AG08395 (cell line): ENCODE measurements at places on chromosomes 16 and 17.

- DNase-seq, result no peak
These were observed 93.4 kb upstream of the GSE1 start for GRCh38 chr16:85519540-85520231.

DNA sequence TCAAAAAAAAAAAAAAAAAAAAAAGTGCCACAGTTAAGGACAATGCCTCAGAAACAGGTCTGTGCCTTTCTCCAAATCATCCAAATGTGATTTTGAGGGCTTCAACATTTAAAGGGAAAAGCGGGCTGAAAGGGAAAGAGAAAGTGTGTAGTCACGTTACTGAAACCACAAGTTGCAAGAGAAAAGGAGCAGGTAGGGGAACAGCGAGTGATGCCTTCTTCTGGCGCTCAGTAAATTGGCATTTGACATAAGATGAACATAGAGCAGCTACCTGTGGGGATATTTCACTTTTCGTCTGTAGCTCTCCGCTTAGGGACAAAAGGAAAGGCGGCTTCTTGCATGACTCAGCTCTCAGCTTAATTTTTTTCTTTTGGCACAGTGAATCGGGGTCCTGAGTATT, 11.1 kb downstream of the CMTM2 start:
- no peak for DNase-seq

DNA sequence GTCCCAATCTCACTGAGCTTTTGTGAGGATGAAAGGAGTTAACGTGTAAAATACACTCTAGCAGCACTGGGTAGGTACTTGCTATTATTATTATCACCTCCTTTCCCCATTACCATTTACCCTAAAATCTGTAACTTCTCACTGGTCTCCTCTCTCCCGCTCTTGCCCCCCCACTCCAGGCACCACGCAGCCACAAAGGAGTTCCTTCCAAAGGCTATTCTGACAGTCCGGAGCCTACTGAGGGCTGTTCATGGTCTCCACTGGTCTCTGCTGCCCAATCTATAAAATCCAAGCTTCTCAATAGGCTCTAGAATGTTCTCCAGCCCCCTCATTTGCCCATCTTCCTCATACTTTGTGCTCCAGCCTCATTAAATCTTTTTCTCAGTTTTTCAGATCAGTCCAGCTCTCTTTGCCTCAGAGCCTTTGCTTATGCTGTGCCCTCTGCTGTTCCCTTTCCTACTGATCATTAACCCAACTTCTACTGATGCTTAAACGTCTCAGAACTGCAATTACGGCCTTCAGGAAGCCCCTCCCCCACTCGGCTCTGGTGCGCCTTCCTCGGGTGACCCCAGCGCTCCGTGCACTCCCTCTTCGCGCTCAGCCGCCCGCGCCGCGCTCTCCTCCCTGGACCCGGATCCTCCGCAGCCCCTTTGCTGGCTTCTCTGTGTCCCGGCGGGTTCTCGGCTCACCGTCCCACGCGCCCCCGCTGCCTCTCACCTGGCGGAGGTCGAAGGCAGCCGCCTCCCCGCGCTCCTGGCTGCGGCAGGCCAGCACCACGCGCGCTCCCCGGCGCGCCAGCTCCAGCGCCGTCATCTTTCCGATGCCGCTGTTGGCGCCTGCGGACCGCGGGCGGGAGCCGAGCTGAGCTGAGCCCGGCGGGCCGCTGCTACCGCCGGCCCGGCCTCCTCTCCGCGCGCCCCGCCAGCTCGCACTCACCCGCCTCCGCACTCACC, 737 bp downstream of the DHRS13 start:
- peak; percentile 42 for DNase-seq

GRCh38 chr17:75517297-75517865, 1.1 kb downstream of the TSEN54 start:
- DNase-seq, result no peak

- no peak for DNase-seq
These were observed 17.6 kb upstream of the CCDC182 start for GRCh38 chr17:57762452-57763395.

DNA sequence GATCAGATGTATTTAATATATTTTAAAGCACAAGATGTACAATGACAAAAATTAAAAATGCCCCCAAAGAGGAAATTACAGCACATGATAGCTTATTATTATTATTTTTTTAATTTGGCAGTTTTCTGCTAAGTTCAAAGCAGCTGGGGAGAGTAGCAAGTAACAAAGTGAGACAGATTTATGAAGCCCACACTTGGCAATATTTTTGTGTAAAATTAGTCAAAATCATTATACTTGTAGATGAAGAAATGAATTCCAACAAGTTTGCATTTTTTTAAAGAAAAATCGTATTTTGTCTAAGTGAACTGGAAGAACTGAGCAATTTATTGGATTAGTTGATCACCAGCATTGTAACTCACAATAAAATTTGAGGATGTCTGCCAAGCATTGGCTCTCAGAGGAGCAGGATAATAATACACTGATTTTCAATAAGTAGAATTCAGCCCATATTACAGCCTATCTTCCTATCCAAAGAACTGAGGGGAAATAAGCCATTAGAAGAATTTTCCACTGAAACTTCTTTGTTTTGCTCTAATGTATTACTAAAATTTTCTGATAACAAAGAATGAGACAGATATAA, 215.6 kb downstream of the MAP2K6 start:
- DNase-seq, result no peak

DNA sequence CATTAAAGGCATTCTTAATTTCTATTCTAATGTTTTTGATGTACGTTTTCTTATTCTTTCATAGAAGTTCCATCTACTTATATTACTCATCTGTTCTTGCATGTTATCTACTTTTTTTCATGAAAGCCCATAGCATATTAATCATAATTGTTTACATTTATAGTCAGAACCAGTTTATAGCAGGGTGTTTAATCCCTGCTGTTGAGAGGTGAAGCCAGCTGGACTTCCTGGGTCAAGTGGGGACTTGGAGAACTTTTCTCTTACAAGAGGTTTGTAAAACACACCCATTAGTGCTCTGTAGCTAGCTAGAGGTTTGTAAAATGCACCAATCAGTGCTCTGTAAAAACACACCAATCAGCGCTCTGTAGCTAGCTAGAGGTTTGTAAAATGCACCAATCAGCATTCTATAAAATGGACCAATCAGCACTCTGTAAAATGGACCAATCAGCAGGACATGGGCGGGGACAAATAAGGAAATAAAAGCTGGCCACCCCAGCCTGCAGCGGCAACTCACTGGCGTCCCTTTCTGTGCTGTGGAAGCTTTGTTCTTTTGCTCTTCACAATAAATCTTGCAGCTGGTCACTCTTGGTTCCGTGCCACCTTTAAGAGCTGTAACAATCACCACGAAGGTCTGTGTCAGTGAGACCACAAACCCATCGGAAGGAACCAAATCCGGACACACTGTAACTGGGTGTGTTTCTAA, 120.6 kb downstream of the TANC2 start:
- DNase-seq, result no peak

- no peak for DNase-seq
These were observed 26.6 kb downstream of the CCDC42 start for GRCh38 chr17:8718001-8718563.

- DNase-seq, result no peak
These were observed 28.7 kb upstream of the MED9 start for GRCh38 chr17:17448076-17448475.
